ENCODE measurements at places on chromosomes 6 and 20. TPM values are rescaled to one million over a fixed set of nuclear protein-coding genes. Genes with fewer than 3 reads are reported as not detected.

DNA sequence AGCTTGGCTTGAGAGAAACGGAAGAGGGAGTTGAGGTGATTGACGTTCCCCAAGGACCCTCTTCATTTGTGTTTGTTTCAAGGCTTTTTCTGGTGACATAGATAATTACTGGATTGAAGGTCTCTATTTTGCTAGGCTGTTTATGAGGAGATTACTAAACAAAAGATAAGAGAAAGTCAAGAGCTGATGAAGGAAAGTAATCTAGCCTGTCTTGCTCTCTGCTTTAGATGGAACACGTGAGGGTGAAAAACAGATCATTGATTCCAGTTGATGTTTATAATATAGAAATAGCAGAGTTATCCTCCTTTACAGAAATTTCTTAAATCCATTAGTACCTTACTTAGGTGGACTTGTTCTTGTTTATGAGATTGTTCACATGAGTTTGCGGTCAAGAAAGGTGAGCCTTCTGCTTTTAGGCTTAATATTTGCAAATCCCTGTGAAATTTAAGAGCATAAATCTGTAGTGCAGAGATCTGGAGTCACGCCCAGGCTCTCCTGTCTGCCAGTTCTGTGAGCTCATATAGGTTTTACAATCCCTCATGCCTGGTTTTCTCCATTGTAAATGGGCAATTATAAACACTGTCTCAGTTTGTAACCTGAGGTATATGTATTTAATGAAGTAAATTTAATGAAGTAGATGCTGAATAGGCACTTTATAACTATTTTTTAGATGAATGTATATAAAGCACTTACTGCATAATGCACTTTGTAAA, 272.8 kb downstream of the NKAIN2 start:
- H3K4me3 ChIP-seq = no peak overlapping the region
- DNase-seq = no peak
- H3K36me3 ChIP-seq = no peaks in the 10 kb centered on the region

Gene BIRC7
- not detected for total RNA-seq

DNA sequence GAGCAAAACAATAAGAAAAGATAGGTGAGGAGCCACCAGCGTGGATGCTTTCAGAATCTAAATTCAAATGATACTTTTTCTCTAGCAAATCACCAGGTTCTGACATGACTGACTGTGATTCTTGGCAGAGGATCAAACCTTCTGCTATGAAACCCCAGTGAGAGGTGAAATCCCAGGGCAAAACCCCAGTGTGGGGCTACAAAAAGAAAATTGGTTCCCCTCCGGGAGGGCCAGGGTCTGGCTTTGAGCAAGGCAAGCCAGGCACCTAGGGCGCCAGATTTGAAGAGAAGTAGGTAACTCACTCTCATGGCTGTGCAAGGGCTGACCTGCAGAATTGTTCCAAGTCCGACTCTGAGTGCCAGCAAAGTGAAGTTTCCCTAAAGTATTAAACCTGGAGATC, 20.2 kb upstream of the RALGAPA2 start:
- no peaks in the 10 kb centered on the region for H3K27me3 ChIP-seq
- no peak overlapping the region for H3K4me3 ChIP-seq
- no peak overlapping the region for H3K27ac ChIP-seq
- no peak for DNase-seq
- H3K4me1 ChIP-seq = peaks cover 7% of the 10 kb centered on the region

DNA sequence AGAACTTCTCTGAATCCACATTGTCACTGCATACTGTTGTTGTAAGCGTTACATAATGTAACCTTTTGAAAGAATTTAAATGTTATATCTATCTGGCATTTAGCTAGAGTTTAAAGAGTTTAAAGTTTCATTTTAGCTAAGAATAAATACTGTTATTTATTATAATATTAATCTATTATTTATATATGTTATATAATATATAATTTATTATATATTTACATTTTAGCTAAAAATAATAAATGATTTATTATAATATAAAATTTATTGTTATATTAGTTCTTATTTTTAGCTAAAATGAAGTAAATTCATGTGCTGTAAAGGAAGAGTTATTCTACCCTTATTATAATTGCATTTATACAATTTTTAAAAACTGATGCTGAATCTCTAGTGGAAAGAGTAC, 255.4 kb upstream of the QKI start:
- no peak for DNase-seq
- no peaks in the 10 kb centered on the region for H3K36me3 ChIP-seq
- no peak overlapping the region for H3K27ac ChIP-seq
- no peak overlapping the region for H3K4me3 ChIP-seq

- no peaks in the 10 kb centered on the region for H3K27me3 ChIP-seq
- DNase-seq = no peak
- H3K4me3 ChIP-seq = no peak overlapping the region
- H3K27ac ChIP-seq = no peak overlapping the region
- no peaks in the 10 kb centered on the region for H3K36me3 ChIP-seq
These were observed 113.9 kb upstream of the NAA20 start for GRCh38 chr20:19903168-19903811.

GRCh38 chr6:162702446-162702845, 25.1 kb downstream of the PRKN start:
- H3K27me3 ChIP-seq = no peaks in the 10 kb centered on the region
- H3K4me3 ChIP-seq = no peak overlapping the region
- no peaks in the 10 kb centered on the region for H3K36me3 ChIP-seq
- no peak for DNase-seq
- H3K4me1 ChIP-seq = no peaks in the 10 kb centered on the region

- no peaks in the 10 kb centered on the region for H3K27me3 ChIP-seq
- no peaks in the 10 kb centered on the region for H3K36me3 ChIP-seq
These were observed 24.4 kb downstream of the GRIK2 start for GRCh38 chr6:101417900-101418299.

Gene FAM83C
- not detected for total RNA-seq

DNA sequence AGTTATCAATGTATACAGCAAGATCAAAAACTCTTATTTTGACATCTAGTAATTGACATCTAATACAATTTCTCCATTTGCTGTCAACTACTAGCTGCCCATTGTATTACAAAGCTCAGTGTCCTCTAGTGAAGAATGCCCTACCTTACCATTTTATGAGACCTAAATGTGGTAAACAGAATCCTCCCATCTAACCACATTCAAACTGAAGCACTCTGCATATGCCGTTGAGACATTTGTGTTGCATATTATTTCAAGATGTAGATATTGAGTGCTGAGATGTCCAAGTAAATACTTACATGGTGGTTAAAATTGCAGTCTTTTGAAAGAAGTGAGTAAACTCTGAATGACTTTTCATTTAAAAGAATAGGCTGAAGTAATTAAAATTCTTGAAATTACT, 597 bp upstream of the GLYATL3 start:
- H3K27ac ChIP-seq = no peak overlapping the region
- peaks cover 1% of the 10 kb centered on the region for H3K36me3 ChIP-seq
- DNase-seq = no peak
- H3K4me1 ChIP-seq = no peaks in the 10 kb centered on the region

- no peak overlapping the region for H3K4me3 ChIP-seq
- DNase-seq = no peak
- H3K36me3 ChIP-seq = no peaks in the 10 kb centered on the region
- H3K27ac ChIP-seq = no peak overlapping the region
- peaks cover 3% of the 10 kb centered on the region for H3K27me3 ChIP-seq
These were observed 57.6 kb upstream of the FOXP4 start for GRCh38 chr6:41488433-41489119.

Gene GINS1
- 31.2 TPM for total RNA-seq

Gene CST2
- total RNA-seq = not detected

GRCh38 chr6:26130581-26131249, 43.5 kb downstream of the HFE start:
- H3K4me3 ChIP-seq = no peak overlapping the region
- H3K36me3 ChIP-seq = no peaks in the 10 kb centered on the region
- no peak for DNase-seq
- H3K27ac ChIP-seq = no peak overlapping the region
- H3K27me3 ChIP-seq = no peaks in the 10 kb centered on the region
- peaks cover 36% of the 10 kb centered on the region for H3K4me1 ChIP-seq

Gene ANKRD66
- not detected for total RNA-seq

GRCh38 chr6:112037783-112038216, 16.1 kb upstream of the CCN6 start:
- no peaks in the 10 kb centered on the region for H3K27me3 ChIP-seq
- DNase-seq = no peak
- H3K4me1 ChIP-seq = peaks cover 47% of the 10 kb centered on the region
- no peak overlapping the region for H3K4me3 ChIP-seq
- no peak overlapping the region for H3K27ac ChIP-seq

DNA sequence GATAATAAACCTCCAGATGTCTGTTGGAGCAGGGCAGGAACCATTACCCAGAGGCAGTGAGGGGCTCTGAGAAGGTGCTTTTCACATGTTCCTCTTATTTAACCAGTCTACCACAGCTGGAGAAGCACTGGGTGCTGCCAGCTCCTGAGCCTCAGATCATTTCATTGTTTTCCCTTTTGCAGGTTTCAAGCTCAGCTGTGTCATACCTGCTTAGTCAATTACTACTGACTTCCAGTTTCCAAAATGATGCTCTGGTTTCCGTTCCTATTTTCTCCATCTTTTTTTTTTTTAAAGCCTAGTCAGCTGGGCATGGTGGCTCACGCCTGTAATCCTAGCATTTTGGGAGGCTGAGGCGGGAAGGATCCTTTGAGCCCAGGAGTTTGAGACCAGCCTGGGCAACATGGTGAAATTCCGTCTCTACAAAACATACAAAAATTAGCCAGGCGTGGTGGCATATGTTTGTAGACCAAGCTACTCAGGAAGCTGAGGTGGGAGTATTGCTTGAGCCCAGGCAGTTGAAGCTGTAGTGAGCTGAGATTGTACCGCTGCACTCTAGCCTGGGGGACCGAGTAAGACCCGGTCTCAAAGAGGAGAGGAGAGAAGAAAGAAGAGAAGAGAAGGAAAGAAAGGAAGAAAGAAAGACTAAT, 6.7 kb downstream of the FLOT1 start:
- no peaks in the 10 kb centered on the region for H3K27me3 ChIP-seq
- H3K4me1 ChIP-seq = peaks cover 64% of the 10 kb centered on the region
- peaks cover 18% of the 10 kb centered on the region for H3K36me3 ChIP-seq
- no peak overlapping the region for H3K27ac ChIP-seq
